Ureter (tissue), 1 donor: ENCODE measurements at places on chromosomes 13 and 19. TPM values are rescaled to one million over a fixed set of nuclear protein-coding genes. Genes with fewer than 3 reads are reported as not detected.

Gene ZFR2
- total RNA-seq: 0.91 TPM

Gene CALR3
- not detected for total RNA-seq

Gene LMTK3
- 5.1 TPM for total RNA-seq

Gene CYP4F2
- 2.2 TPM for total RNA-seq

Gene PSG7
- not detected for total RNA-seq

Gene ZNF606
- 28.1 TPM for total RNA-seq

Gene ZNF430
- total RNA-seq: 19.5 TPM

Gene CXCL17
- 77.8 TPM for total RNA-seq

Gene TRMT1
- 54.6 TPM for total RNA-seq

Gene S1PR5
- total RNA-seq: 4.6 TPM

Gene ATP7B
- 9.5 TPM for total RNA-seq

DNA sequence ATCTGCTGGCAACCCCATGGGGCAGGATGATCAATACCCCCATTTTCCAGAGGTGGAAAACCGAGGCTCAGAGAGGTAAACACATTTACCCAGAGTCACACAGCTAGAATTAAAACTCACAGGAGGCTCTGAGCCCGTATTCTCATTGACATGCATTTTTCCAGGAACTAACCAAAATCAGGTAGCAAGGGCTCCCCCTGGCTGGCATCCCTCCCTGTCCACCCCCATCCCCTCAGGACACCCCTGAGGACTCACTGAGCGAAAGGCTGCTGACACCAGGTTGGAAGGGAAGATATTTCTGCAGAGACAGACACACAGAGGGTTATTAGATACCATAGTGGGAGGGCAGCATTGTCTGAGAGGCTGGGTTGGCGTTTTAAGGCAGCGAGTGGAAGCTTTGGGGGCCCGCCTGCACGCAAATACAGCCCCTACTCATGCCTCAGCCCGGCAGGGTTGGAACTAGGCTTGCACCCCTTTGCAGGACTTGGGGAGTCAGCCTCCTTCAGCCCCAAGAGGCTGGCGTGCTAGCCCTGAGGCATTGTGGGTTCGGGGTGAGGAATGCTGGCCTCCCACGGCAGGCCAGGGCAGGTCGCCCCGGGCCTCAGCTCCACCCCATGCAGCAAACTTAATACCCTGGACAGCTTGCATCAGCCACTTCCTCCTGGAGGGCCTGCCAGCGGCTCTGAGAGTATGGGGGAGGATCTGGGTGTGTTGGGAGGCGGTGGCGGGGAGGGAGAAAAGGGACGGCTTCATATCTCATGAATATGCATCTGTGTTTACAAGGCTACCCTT lies 3.9 kb downstream of the SLC1A5 start:
- DNase-seq: peak; percentile 89

GRCh38 chr19:44236384-44236783 lies 23.3 kb upstream of the ZNF233 start:
- no peak for DNase-seq

DNA sequence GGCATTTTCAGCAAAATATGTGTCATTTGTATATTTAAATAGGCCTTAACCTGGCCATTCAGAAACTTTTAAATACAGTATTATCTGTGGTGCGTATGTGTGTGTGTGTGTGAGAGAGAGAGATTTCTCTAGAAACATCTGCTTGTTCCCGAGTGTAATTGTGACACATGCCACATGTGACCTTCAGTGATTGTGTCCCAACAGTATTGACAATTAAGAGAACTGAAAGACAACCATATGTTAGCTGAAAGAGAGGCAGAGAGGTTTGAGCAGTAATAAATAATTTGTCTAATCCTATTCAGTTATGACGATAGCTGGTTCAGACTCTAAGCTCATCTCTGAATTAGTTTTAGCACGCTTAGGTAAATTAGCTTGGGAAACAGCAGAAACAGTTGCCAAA lies 1503.1 kb downstream of the PCDH9 start:
- no peak for DNase-seq

GRCh38 chr13:51767100-51767499 lies 36.9 kb downstream of the DHRS12 start:
- DNase-seq: no peak

GRCh38 chr13:89227356-89227755 lies 1556.2 kb downstream of the SLITRK5 start:
- no peak for DNase-seq

- no peak for DNase-seq
Measured at GRCh38 chr13:30017880-30018279, 167.5 kb upstream of the UBL3 start.

GRCh38 chr13:58843071-58843470 lies 1211.5 kb downstream of the PCDH17 start:
- no peak for DNase-seq

DNA sequence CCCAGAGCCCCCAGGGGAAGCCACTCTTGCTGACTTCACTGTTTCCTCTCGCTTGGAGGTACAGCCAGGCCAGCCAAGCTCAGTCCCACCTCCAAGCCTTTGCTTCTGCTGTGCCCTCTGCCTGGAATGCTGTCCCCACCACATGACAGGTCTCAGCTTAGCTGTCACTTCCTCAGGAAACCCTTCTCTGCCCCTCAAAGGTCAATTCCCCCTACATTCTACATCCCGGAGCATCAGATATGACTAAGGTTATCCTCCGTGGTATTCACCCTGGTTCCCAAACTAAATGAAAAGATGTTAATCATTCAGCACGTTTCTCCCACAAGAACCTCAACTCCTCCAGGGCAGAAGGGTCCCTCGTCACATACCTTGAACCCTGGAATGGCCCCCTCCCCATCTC lies 53.5 kb downstream of the PTPRS start:
- no peak for DNase-seq

GRCh38 chr19:15466851-15467733 lies 2.7 kb upstream of the RASAL3 start:
- DNase-seq: no peak

DNA sequence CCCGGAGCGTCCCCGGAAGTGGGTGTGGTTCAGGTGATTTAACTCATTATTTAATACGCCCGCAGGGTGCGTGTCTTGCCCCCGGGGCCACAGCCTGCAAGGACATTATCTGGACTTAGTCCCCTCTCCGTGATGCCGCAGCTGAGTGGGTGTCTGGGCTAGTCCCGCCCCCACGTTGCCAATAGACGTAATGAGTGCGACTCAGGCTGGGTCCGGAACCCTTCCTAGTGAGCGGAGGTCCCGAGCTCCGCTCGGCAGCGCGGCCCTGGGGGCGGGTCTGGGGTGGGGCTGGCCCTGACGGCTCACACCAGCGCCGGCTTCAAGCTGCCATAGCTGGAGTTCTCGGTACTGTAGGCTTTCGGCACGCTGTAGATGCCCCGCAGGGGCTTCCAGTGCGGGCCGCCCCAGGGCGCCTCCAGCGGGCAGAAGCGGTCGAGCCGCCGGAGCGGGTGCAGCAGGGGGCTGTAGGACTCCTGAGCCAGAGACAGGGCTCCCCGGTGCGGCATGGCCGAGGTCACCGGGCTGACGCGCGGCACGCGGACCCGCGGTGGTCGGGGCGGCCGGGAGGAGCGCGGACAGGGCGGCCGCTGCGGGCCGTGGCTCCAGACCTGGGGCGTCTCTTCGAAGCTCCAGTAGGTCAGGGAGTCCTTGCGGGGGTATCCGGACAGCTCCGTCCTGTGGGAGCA lies 918 bp upstream of the LHB start:
- DNase-seq: no peak

DNA sequence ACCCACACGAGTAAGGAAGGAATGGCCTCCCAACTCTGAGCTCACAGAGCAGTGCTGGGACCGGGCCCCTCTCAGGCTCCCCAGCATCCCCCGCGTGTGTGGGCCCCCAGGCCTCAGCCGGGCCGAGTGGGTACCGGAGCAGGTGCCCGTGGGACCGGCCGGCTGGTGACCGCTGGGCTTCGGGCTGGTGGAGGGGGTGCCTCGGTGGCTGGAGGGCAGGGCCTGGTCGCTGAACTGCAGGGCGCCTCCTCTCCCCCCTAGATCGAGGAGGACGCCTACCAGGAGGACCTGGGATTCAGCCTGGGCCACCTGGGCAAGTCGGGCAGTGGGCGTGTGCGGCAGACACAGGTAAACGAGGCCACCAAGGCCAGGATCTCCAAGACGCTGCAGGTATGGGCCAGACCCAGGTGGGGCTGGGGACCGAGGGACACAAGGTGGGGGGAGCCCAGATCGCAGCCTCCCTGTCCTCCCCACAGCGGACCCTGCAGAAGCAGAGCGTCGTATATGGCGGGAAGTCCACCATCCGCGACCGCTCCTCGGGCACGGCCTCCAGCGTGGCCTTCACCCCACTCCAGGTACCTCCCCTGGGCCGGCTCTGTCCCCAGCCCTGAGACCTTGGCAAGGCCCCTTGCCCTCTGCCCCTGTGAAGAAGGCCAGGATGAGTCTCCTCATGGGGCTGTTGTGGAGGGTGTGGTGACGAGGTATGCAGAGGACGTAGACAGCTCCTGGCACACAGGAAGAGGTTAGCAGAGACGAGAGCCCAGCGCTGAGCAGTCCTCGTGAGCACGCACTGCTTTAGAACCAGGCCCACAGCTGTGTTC lies 8.6 kb upstream of the CNOT3 start:
- DNase-seq: no peak

DNA sequence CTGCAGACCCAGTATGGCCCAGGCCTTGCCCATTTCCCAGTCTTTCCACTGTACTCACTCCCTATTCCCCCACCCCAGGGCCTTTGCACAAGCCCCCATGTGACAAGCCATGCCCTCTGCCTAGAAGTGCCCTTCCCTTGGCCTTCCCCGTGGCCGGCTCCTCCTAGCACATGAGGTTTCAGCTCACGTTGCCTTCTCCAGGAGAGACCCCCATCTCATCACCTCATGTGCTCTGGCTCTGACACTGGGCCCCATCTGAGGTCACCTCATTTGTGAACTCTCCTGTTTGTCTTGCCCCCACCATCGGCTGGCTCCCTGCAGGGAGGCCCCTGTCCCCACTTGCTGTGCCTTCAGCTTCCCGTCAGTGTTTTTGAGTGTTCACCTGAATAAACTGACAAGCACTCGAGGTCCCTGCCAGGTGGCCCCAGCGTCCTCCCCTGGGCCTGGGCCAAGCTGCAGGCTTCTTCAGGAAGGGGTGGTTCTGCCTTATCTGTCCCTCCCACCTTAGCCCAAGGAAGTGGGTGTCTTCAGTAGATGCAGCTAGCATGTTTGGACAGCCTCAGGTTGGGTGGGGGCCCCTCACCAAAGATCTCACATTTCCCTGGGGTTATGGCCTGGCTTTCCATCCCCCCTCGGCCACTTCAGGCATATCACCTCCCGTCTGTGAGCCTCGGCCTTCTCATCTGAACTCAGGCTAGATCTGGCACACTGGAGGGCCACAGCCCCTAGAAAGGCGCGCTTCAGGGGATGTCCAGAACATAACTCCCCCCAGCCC lies 3.8 kb upstream of the SLC25A42 start:
- no peak for DNase-seq

- no peak for DNase-seq
Measured at GRCh38 chr13:105961438-105961837, 574.0 kb downstream of the EFNB2 start.

- peak; percentile 47 for DNase-seq
Measured at GRCh38 chr19:7535998-7536695, 630 bp downstream of the PNPLA6 start.

DNA sequence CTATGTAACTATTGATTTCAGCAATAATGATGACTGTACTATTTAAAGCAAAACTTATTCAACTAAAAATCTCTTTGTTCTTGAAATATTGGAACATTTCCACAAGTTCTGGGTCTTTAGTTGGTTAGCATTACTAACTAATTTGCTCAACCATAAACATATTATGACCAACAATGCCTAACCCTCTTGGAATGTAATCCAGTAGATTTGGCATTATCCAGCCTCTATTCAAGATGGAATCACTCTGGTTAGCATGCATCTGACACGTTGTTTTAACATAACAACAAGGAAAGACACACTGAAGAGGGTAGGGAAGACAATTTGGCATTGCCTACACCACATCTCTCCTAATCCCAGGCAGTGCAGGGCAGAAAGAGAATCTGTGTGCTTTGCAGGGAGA lies 941.3 kb upstream of the PCDH20 start:
- DNase-seq: no peak

- no peak for DNase-seq
Measured at GRCh38 chr13:24263632-24264031, 45.7 kb upstream of the C1QTNF9 start.

GRCh38 chr19:58498316-58499020 lies 13.3 kb downstream of the SLC27A5 start:
- no peak for DNase-seq

DNA sequence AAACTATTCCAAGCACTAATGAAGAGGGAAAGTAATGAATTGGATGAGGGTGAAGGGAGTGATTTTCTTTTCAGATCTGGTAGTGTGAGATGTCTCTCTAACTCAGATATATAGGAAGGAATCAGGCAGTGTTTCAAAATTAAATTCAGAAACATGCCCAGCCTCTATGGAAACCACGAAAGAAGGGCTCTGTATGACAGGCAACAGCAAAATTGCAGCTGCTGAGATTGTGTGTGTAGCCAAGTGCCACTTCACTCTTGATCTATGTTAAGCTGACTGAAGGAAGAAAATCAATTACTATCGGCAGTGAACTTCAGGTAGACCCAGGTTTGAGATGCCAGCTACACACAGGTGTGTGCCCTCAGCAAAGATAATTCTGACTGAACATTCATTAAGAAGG lies 387.4 kb downstream of the PCDH9 start:
- no peak for DNase-seq

DNA sequence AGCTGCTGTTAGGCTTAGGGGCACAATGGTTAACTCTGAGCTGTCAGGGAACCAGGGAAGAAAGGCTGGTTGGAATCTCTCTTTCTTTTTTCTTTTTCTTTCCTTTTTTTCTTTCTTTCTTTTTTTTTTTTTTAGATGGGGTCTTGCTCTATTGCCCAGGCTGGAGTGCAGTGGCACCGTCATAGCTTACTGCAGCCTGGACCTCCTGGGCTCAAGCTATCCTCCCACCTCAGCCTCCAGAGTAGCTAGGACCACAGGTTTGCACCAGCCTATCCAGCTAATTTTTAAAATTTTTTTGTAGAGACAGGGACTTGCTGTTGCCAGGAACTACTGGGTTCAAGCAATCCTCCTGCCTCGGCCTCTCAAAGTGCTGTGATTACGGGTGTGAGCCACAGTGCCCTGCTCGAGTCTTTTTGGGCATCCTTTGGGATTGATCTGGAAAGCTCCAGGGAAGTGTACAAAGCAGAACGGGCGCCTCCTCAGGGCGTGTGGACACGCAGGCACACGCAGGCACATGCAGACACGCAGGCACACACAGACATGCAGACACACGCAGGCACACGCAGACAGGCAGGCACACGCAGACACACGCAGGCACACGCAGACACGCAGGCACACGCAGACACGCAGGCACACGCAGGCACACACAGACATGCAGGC lies 99.2 kb downstream of the GADD45B start:
- DNase-seq: no peak
